Astrocyte of the hippocampus (primary cell): ENCODE measurements at places on chromosomes 2 and 18.
A peak's percentile ranks its signal among the peaks of the same experiment; 100 is the strongest.

GRCh38 chr2:26890341-26891000, 42.5 kb downstream of the DPYSL5 start:
- no peak for DNase-seq

GRCh38 chr2:127486247-127487058, 39.8 kb downstream of the IWS1 start:
- DNase-seq = no peak

- DNase-seq = no peak
Observed at GRCh38 chr18:13409997-13410396, 191.4 kb downstream of the LDLRAD4 start.

DNA sequence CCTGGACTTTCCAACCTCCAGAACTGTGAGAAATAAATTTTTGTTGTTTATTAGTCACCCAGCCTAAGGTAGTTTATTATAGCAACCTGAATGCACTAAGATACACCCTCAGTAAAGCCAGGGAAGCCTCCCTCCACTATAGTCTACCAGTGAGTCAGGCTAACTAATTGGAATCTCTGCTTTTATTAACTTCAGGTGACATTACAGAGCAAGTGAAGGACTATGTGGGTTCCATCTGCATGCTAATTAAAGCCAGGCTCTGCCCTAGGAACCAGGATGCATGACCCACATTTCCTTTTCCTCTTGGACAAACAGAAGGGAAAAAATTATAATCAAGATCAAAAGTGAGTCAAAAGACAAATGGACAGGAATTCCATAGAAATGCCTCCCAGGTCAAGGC, 56.1 kb downstream of the ZC3H8 start:
- no peak for DNase-seq

GRCh38 chr2:45168711-45169338, 159.6 kb upstream of the SIX2 start:
- peak; percentile 30 for DNase-seq

DNA sequence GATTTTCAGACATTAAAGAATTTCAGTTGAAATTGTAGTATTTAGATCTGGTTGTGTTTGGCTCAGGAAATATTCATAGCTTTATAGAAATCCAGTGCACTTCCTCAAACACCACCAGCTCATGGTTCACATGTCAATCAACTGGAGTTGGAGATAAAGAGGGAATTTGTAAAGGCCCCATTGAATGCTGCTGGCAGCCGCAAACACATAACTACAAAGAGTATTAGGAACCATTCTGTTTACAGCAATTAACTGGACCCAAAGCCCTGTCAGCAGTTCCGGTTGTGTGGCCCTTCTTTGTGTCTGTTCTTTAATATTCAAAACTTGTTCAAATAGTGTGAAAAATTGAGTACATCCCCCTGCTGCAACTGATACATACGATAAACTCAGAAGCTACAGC, 107.4 kb upstream of the LRRTM4 start:
- DNase-seq = peak; percentile 68

DNA sequence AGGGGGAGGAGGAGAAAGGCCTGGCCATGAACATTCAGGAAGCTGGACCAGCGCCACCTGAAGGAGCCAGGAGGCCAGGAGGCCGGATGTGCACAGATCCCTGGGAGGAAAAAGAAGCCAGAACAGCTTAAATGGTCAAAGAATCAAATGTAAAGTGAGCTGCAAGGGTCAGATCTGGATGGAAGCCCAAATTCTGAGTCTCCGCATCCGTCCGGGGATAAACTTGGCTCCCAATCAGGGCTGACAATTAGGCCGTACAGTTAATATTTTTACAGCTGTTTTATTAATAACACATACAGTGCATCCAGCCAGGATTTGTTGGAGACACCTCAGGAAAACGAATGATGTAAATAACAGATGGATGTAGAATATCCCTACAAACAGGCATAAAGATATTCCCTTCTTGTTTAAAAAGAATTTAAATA, 495.1 kb upstream of the TCF4 start:
- DNase-seq = peak; percentile 4

DNA sequence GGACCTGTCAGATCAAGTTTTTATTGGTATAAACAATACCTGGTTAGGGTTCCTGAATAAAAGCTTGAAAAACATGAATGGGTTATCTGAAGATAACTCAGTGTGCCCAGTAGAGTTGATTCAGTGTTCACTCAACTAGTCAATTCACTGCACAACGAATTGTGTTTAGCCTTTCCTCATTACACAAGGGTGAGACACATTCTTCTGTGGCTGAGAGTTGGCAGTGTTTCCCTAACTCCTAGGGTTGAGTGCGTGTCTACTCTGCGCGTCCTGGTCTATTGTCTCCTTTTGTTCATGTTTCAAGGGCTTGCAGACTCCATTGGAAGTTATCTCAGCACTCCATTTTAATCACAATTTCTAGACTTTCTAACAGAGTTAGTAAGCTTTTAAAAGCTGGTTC, 32.8 kb upstream of the TMEM178A start:
- peak; percentile 92 for DNase-seq

- no peak for DNase-seq
Observed at GRCh38 chr2:118062048-118062447, 26.2 kb upstream of the INSIG2 start.

- no peak for DNase-seq
Observed at GRCh38 chr2:239462671-239463506, 62.1 kb upstream of the HDAC4 start.

DNA sequence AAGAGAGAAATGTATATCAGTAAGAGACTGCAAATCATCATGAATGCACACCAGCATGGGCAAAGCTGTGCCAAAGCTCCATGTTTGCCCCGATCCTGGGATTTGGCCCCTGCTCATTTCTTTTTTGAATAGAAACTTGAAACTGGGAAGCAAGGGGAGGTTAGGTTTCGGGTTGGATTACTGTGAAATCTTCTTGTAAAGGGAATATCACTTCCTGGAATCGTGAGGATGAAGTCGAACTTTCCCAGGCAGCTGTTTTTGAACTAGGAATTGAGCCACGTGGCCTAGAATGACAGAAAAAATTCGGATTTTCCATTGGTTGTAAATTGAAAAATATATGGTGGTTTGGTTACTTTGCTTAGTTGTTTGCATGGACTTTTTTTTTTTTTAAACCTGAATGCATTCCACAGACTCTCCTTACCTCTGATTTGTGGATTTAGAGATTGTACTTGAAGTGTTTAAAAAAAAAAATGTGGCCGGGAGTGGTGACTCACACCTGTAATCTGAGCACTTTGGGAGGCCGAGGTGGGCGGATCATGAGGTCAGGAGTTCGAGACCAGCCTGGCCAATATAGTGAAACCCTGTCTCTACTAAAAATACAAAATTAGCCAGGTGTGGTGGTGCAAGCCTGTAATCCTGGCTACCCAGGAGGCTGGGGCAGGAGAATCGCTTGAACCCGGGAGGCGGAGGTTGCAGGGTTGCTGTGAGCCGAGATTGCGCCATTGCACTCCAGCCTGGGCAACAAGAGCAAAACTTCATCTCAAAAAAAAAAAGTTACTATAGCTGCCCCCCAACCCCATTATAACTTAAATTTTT, 32.1 kb downstream of the GRHL1 start:
- no peak for DNase-seq

DNA sequence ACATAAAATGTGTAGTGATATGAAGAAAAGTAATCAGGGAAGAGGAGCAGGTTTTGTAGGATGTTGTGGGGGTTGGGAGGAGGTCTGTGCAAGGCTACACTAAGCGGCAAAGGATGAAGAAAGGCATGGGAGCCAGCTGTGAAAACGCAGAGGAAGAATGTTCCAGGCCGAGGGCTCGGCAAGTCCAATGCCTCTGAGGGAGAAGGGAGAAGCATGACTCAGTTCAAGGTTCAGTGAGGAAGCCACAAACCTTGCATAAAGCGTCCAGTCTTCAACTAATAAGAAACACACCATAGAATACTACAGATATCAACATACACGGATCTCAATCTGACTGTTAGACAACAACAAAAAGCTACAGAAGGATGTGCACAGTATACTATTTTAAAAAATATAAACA, 16.2 kb downstream of the EPB41L3 start:
- DNase-seq = peak; percentile 82

GRCh38 chr2:134739879-134740301, 21.1 kb upstream of the TMEM163 start:
- peak; percentile 48 for DNase-seq

DNA sequence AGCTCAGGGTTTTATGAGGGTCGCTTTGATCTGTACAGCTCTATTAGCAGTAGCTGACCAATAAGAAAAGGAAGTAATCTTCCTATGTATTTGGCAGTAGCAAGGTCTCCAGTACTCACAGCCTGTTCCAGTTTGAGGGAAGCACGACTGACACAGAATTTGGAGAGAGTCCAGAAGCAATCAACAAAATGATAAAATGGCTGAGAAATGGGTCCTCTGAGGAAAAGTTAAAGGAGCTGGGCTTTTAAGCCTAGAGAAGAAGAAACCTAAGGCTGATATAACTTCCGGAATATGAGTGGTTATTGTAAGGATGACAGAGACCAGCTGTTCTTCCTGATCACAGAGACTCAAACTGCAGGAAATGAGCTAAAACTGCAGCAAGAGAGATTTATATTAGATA, 382.8 kb downstream of the GPD2 start:
- no peak for DNase-seq

DNA sequence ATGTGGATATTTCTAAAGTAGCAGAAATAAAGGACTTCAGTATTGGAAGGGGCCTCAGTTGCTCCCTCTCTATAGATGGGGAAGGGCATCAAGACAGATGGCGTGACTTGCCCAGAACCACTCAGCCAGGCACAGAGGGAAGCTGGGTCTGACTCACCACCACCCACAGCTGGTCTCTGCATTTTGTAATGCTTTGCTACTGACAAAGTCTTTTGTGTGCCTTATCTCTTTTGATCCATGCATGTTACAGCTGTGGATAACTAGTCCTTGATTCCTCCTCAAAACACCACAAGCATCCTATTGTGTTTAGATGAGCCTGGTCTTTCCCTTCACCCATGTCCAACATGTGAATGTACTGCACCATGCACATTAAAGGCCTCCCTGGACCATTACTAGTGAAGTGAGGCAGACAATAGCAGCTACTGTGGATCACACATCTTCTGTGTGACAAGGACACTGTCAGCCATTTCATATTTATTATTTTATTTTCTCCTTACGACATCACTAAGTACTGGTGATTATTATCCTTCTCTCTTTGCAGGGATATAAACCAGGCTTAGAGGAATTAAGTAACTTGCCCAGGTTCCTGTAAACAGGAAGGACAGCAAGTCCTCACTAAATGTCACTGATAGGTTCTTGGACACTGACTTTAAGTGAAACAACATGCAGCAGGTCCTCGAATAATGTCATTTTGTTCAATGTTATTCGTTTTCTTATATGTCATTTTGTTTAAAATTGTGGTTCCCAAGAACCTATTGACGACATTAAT, 29.6 kb upstream of the IL37 start:
- peak; percentile 44 for DNase-seq
